Central memory CD4-positive, alpha-beta T cell (primary cell): ENCODE measurements at places on chromosomes 7 and 10.
A peak's percentile ranks its signal among the peaks of the same experiment; 100 is the strongest.

- no peak for DNase-seq
Measured at GRCh38 chr10:132351611-132352010, 19.6 kb downstream of the LRRC27 start.

DNA sequence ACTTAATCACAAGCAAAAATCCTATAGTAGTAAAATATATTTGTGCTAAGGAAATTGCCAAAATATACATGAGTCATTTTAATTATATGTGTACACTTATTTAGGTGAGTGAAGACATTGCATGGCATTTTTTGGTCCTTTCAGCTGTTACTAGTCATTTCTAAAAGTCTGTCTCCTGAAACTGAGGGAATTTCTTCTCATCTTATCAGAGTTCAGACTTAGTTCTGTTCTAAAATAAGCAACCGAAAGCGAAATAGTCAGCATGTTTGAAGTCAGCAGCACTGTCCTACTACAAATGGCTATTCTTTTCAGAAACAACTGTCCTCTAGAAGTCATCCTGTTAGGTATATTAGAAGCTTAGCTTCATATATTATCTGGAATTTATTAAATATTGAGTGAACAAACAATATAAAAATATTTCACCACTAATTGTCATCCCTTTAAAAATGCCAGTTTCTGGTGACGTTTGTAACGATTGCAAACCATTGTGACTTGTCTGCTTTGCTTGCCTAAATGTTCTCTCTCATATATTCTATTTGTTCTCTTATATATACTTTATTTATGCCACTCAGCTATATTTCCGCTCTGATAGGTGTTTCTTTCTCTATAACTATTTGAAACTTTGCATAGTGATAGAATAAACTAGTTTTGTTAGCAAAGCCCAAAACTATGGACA, 227.4 kb upstream of the KAT6B start:
- no peak for DNase-seq

- DNase-seq: no peak
Measured at GRCh38 chr7:104922182-104923009, 91.6 kb upstream of the KMT2E start.

GRCh38 chr7:13057462-13058200, 370.2 kb downstream of the ARL4A start:
- DNase-seq: no peak

- peak; percentile 71 for DNase-seq
Measured at GRCh38 chr10:23362879-23363792, 18.5 kb upstream of the C10orf67 start.

DNA sequence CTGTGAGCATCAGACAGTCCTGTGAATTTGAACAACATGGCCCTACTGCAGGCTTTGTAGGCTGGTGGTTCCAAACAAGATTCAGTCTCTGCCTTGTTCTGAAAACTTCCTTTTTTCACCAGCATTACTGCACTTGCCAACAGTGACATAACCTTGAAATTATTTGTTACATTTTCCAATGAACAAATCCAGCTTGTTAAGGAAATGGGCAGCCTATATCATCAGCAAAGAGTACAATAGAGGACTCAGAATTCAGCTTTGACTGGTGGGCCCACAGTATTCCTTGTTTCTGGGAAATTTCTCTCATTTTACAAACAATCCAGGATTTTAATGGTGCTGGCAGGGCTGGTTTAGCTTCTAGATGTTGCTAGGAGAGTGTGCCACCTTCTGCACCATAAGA, 703.7 kb upstream of the FZD8 start:
- no peak for DNase-seq

GRCh38 chr7:2417981-2418481, 14.6 kb downstream of the CHST12 start:
- DNase-seq: peak; percentile 47

DNA sequence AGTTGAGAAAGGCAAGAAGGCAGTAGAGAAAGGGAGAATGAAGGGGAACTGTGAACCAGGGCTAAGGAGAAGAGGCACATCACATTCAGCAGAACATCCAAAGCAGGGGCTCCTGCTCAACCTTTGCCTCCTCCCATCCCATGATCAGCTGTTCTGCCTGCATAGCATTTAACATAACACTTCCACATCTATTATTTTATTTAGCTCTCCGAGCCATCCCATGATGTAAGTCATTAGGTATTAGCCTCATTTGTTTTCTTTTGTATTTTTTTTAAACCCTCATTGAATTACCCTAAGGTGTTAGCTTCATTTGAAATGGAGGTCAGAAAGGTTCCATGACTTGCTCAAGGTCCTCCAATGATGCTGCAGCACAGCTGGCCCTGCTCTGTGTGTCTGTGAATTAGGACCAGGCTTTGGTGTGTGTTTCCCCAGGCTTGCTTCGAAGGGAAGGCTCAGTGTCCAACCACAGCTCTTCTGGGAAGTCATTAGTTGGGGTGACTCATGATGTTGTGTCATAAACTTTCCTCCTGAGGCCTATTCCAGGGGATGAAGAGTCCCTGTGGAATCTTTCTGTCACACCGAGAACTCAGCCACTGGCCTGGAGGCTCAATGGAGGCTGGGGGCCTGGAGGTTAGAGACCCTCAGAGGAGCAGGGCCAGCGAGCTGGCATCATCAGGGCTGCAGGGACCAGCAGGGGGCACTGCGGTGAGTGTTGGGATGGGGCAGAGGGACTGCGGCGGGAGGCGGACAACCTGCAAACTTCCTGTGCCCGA, 16.5 kb downstream of the NPFFR1 start:
- no peak for DNase-seq
